ENCODE measurements at places on chromosomes 5 and 9. TPM values are rescaled to one million over a fixed set of nuclear protein-coding genes. Genes with fewer than 3 reads are reported as not detected.

Gene C6
- not detected for total RNA-seq

- H3K27ac ChIP-seq: no peak overlapping the region
- H3K27me3 ChIP-seq: no peaks in the 10 kb centered on the region
- no peak for DNase-seq
- no peak overlapping the region for H3K4me3 ChIP-seq
Measured at GRCh38 chr9:125522328-125522725, 184.7 kb downstream of the MAPKAP1 start.

- H3K27me3 ChIP-seq: peaks cover 18% of the 10 kb centered on the region
- no peak overlapping the region for H3K27ac ChIP-seq
- H3K36me3 ChIP-seq: no peaks in the 10 kb centered on the region
- DNase-seq: peak; percentile 43
- H3K4me3 ChIP-seq: peak overlapping the region; percentile 73
Measured at GRCh38 chr9:74499770-74500583, 2.8 kb downstream of the RORB start.

DNA sequence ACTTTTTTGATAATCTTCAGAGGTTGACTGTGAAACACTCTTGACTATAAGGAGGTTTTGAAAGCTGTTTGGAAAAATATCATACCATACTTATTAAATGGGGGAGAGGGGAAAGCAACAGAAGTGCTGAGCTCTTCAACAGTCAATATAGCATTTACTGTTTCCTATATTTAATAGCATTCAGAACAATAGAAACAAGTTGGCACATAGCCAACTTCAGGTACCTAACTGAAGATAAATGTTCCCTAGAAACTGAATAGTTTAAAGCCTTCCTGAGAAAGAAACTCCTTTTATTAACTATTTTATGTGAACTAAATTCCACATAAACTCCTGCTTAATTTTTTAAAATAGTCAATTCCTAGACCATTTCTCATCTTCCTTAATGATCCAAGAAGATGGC, 26.3 kb downstream of the SLC31A1 start:
- no peaks in the 10 kb centered on the region for H3K27me3 ChIP-seq
- no peak overlapping the region for H3K27ac ChIP-seq
- peaks cover 13% of the 10 kb centered on the region for H3K36me3 ChIP-seq
- no peak overlapping the region for H3K4me3 ChIP-seq
- DNase-seq: no peak

DNA sequence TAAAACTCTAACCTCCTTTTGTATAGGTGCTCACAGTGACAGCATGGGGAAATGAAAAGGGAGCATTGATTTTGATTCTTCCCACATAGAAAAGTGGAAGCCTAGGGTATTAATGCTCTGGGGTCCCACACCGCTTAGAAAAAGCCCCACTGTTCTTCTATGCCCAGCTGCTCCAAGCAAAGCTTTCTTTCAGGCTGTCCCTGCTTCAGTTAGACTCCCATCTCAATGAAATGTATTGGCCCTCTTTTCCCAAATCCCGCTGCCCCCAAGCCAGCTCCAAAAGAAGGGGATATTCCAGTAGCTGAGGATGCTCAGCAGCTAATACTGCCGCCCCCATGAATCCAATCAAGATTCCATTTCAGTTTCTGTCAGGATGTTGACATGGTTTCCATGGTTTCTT, 17.0 kb upstream of the CREBRF start:
- no peak overlapping the region for H3K27ac ChIP-seq
- no peaks in the 10 kb centered on the region for H3K4me1 ChIP-seq
- peaks cover 12% of the 10 kb centered on the region for H3K36me3 ChIP-seq
- DNase-seq: no peak
- H3K27me3 ChIP-seq: no peaks in the 10 kb centered on the region

All from H9 (cell line).